ENCODE measurements at places on chromosomes 6 and 20. TPM values are rescaled to one million over a fixed set of nuclear protein-coding genes. Genes with fewer than 3 reads are reported as not detected.

DAAM2 gene
- total RNA-seq: 402 TPM

DNA sequence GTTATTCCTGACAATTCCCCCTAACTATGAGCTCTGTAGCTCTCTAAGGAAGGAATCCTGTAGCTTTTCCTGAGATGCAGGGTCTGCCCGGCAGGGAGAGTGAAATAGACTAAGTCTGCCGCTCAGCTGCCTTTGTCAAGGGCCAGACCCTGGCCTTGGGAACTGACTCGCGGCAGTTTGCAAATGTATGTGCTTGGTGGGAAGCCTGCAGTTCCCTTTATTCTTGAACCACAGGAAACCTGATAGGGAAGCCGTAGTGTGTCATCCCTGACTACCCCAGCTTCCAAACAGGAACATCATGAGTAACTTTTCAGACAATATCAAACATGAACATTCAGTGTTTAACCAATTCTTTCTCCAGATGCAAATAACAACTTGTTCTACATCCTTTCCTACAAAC is 78.7 kb upstream of the IFNGR1 start:
- no peak for DNase-seq

IRAK1BP1 gene
- total RNA-seq: 5.4 TPM

DNA sequence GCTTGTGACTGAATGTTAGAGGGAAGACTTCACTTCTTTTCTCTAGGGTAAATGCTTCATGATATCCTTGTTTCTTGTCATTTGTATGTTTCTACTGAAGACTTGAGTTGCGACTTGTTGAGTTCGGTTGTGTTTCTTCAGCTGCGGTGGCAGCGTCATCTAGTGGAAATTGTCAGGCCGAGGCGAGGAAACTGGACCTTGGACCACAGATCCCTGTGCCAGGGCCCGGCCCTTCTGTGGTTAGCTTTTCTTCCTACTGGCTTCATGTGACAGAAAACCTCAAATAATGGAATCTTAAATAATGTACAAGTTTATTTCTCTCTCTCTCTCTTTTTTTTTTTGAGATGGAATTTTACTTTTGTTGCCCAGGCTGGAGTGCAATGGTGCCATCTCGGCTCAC is 12.4 kb downstream of the MTHFD1L start:
- no peak for DNase-seq

CD93 gene
- total RNA-seq: 51.6 TPM

DNA sequence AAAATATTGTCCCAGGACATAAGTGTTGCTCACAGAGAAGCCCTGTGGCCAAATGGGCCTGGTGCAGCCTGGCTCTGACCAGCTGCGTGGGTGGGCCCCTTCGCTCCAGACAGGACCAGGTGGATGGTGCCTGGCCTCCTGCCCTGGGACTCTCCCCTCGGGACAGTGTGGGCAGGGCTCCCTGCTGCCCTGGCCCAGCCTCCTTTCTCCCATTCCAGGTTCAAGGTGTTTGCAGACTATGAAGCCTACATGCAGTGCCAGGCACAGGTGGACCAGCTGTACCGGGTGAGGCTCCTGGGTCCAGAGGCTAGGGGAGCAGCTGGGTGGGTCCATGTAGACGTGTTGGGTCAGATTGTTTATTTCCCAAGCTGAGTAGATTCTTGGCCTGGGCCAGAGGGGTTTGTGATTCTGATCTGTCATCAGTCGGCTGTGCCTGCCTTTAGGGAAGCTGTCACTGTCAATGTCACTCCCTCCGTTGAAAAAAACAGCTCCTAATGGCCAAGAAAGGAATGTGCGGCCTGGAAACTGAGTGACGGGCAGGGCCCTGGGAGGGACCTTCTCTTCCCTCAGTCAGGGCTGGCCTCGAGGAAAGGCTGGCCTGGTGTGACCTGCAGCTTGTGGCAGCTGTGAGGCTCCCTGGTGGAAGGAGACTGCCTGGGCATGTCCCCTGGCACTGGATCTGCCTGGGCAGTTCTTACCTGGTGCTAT is 47.7 kb downstream of the PYGB start:
- DNase-seq: no peak

SLC35D3 gene
- not detected for total RNA-seq

DNA sequence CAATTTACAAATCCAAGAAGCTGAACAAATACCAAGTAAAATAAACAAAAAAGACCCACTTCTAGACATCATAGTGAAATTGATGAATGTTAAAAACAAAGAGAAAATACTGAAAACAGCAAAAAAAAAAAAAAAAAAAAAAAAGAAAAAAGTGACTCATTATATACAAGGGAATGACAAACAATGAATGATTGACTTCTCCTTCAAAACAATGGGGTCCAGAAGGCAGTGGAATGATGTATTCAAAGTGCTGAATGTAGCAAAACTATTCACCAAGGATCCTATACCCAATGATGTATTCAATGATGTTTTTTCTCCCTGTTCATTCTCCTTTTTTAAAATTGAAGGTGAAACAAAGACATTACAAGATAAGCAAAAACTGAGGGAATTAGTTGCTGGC is 650.0 kb downstream of the UTRN start:
- DNase-seq: no peak

DNA sequence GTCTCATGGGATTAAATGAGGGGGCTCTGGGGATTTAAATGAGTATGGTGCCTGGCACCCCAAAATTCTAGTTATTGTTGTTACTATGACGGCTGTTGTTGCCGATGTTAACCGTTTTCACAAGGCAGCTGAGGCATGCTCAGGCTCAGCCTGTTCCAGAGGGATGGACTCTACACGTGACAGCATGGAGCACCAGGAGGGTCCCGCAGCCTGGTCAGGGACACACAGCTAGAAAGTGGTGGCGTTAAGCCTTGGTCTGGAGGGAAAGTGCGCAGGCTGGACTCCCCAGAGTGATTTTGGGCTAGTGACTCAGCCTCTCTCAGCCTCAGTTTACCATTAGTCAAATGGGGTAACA is 7.0 kb downstream of the FAM110A start:
- DNase-seq: no peak

DNA sequence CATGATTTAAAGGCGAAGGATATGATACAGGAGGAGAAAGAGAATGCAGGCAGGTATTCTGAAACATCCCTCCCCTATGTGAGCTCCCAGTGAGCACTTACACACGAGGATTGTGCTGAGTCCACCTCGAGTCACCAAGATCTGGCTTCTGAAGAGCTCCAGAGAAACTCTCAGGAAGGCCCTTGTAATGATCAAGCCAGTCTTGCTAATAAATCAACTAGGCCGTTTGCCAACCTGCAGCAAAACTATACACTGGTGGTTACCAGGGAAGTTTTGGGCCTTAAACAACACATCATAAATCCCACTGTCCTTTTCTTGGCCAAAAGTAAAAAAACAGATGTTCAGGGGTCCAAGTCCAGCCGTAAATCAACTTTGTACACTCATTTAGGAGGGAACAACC is 79.2 kb downstream of the STXBP5 start:
- no peak for DNase-seq

GRCh38 chr20:25073544-25073943 is 8.4 kb downstream of the VSX1 start:
- no peak for DNase-seq

- DNase-seq: no peak
These were observed 92.1 kb upstream of the TAB2 start for GRCh38 chr6:149225370-149225769.

All from esophagus muscularis mucosa (tissue), 4 donors.